ENCODE measurements at places on chromosomes 11 and 22.

GRCh38 chr11:72706579-72706978 lies 32.4 kb upstream of the PDE2A start:
- no peak for DNase-seq

DNA sequence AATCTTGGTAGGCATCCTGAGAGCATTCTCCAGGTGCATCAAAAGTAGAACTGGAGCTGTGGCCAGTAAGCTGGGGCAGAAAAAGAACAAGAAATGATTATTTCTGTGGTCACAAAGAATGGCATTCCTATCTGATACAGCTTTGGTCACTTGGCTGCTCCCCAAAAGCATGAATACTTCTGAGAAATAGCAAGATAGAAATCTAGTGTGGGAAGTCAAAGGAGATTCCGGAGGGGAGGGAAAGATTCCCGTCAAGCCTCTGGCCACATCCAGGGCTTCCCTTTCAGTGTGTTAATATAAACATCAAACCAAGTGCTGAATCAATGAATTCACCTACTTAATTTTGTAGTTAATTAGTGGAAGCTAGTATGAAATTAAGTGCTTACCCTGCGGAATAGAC lies 1185.4 kb downstream of the LRRC4C start:
- no peak for DNase-seq

DNA sequence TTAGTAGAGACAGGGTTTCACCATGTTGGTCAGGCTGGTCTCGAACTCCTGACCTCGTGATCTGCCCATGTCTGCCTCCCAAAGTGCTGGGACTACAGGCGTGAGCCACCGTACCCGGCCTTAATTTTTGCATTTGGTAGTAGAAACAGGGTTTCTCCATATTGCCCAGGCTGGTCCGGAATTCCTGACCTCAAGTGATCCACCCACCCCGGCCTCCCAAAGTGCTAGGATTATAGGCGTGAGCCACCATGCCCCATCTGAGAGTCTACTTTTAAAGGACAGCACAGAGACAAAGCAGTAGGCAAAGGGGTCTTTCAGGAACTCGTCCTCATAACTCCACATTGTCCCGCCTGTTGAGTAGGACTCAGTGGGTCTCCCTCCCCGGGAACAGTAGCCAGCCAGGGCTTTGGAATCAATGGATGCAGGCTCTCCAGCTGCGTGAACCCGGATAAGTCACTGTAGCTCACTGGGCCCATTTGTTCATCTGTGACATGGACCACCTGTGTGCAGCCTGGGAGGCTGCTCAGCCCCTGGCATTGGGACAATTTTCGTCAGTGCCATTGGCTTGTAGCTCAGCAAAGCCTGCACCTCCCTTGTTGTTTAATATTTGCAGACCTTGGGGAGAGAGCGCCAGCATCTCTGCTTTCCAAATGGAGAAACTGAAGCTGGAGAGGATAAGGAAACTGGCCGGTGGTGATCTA lies 86.1 kb downstream of the ARHGAP8 start:
- DNase-seq = no peak

GRCh38 chr11:112620621-112621394 lies 340.4 kb upstream of the NCAM1 start:
- no peak for DNase-seq

GRCh38 chr22:43155789-43156188 lies 4.4 kb downstream of the TSPO start:
- DNase-seq = no peak

- no peak for DNase-seq
Measured at GRCh38 chr22:29072979-29073617, at the start of gene KREMEN1. Gene KREMEN1 (plus strand): TSS chr22:29073035. CDS start chr22:29073131, 96 bp downstream.

DNA sequence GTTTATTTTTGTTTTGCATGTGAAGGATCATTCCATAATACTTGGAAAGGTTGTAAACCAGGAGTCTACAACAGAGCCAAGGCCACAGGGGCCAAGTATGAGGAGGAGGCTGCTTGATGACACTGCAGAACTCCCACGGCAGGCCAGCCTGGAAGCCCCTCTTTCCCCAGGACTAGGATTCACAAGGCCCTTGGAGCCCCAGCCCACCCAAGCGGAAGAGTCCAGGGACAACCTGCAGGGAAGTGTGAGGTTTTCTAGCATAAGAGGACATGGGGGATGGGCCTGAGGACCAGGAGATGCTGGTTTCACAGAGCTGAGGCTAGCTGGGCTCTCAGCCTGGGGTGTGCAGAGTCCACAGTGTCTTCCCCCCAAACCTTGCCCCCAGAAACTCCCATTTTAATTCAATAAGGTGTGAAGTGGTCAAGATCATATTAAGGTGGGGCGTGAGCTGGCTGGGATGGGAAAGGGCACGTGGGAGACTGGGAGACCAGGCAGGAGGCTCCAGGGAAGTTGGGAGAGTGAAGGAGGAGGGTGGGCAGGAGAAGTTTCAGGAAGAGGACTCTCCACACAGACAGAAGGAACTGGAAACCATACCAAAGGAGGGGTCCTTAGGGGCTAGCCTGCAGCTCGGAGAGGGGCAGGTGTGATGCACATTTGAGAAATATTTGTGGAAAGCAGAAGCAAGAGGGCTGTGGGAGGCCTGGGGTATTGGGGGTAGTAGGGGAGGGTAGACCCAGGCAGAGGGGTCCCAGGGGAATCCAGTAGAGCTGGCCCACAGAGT lies 12.4 kb downstream of the GNAZ start:
- DNase-seq = no peak

- no peak for DNase-seq
Measured at GRCh38 chr11:67649634-67650510, 658 bp downstream of the ACY3 start.

DNA sequence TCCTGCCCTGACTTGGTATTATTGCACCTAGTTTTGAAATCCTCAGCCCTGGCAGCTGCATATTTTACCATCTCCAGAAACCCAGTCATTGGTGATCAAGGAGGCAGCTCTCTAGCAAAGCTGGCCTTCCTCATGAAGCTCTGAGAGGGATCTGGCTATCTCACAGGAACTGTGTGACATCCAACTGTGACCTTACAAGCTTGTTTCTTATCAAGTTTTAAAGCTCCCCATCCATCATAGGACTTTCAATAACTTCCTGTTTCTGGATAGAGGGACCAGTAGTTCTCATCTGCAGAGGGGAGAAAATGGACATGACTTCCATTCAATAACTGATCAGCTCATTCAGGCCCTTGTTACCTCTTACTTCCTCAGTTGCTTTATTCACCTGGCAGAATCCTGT lies 18.2 kb downstream of the CALCA start:
- DNase-seq = no peak

GRCh38 chr11:62418733-62419132 lies at the start of gene SCGB1A1:
Gene SCGB1A1 (plus strand): TSS chr11:62419033. CDS start chr11:62419096, 63 bp downstream.
- DNase-seq = no peak

GRCh38 chr11:57812634-57813033 lies 51.0 kb downstream of the CTNND1 start:
- DNase-seq = no peak
